ENCODE measurements at places on chromosomes 2 and 18. TPM values are rescaled to one million over a fixed set of nuclear protein-coding genes. Genes with fewer than 3 reads are reported as not detected.
A peak's percentile ranks its signal among the peaks of the same experiment; 100 is the strongest.

DNA sequence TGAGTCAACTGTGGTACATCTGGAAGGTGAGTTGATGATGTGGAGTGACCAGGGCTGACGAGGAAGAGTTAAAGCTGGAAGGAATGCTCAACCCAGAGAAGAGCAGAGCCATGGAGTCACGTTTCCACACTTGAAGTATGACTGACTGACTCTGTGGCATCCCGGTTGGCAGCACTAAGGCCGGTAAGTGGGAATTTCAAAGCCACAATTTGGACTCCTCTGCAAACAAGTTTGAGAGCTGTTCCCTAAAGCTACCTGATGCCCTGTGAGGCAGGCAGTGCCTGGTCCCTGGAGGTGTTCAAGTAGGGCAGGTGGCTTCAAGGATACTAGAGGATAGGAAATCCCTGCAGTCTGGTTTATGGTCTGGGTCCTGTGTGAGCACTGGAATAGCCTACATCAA, 69.3 kb upstream of the ITGB6 start:
- DNase-seq, result no peak

GRCh38 chr2:196131949-196132925, 39.1 kb downstream of the STK17B start:
- no peak for DNase-seq

CAPN14 gene
- polyA plus RNA-seq, result 0.20 TPM

DNA sequence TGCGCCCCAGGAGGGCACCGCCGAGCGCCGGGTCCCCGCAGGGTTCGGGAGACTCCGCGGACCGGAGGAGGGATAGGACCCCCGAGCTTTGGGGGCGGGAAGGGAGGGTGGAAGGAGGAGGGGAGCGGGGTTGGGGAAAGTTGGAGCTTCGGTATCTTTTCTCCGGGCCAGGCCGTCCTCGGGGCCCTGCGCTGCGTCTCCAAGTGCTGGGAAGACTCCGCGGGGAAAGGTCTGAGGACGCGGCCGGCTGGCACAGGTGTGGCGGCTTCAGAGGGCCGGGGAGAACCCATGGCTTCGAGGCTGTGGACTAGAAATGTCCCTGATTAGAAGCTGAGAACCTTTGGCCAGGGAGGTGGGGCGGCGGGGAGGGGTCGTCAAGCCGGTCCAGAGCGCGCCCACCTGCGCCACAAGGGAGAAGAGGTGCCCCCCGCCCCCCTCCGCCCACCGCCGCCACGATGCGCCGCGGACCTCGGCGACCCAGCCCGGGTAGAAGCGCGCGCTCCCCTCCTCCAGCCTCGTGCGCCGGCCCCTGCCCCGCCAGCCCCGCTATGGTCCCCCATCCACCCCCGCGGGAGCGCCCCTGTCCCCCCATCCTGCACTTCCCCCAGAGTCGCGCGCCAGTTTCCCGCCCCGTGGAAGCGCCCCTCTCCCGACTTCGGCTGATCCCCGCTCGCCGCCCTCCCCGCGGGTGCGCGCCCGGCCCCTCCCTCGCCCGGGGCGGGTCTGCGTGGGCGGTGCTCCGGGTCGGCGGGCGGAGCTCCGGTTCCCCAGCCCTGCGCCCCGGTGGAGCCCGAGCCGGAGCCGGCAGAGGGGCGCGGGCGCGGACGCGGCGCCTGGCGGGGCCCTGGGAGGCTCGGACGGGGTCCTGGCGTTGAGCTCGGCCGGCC, at the start of gene SNTG2:
Gene SNTG2 (plus strand): TSS at position 770 of the 887 bp plus-strand sequence. CDS start 148 bp downstream, outside the sequence.
- DNase-seq, result no peak

SLC9A4 gene
- polyA plus RNA-seq, result not detected

GRCh38 chr2:96139181-96139758, 968 bp upstream of the ASTL start:
- no peak for DNase-seq

- DNase-seq, result peak; percentile 60
Observed at GRCh38 chr18:22285361-22286140, 116.2 kb downstream of the GATA6 start.

DNA sequence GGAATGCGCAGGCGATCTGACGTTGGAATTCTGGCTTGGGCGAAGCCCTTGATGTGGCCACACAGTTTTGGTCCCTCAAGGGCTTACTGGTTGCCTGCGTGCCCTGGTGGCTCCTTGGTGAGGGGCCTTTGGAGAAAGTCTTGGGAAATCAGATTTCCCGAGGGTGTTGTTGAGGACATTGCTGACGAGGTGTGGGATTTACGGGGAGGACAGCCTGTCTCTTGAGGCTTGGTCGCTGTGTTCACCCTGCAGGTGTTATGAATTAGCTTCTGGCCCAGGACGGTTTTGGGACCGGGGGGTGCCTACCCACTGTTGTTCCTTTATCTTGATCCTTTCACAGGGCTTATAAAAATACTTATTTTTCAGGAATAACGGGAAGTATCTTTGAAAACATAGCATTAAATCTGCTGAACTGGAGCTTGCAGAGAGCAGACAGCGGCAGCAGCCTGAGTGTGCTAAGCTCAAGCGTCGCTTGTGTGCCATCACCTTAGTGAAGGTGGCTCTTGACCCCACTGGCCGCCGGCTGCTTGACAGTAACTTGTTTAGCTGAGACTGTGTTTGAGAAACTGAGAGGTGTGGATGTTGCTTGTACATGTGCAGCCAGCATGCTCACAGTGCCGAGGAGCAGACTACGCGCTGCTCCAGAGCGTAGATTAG, 4.2 kb downstream of the CTDP1 start:
- no peak for DNase-seq

GRCh38 chr2:58669998-58670397, 428.9 kb upstream of the FANCL start:
- no peak for DNase-seq

DNA sequence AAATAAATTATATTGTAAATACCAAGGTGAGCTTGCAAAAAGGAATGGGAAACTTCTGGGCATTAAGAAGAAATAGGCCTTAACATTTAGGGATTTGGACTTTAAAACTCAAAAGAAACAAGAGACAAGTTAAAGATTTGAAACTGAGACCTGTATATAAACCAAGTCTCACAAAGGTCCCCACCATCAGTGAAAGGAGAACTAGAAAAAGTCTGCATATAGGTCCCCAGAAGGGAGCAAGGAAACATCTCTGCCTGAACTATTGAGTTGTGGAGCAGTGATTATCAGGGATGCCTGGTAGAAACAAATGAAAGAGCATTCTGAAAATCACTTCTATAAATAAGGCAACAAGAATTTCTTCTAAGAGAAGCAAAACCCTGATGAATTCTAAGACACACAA, 30.5 kb upstream of the ITGAV start:
- DNase-seq, result no peak

ZNF236 gene
- 3.1 TPM for polyA plus RNA-seq

EVX2 gene
- not detected for polyA plus RNA-seq

CXCR4 gene
- polyA plus RNA-seq, result 0.03 TPM

UGT1A4 gene
- not detected for polyA plus RNA-seq

IL36A gene
- polyA plus RNA-seq, result not detected

DNA sequence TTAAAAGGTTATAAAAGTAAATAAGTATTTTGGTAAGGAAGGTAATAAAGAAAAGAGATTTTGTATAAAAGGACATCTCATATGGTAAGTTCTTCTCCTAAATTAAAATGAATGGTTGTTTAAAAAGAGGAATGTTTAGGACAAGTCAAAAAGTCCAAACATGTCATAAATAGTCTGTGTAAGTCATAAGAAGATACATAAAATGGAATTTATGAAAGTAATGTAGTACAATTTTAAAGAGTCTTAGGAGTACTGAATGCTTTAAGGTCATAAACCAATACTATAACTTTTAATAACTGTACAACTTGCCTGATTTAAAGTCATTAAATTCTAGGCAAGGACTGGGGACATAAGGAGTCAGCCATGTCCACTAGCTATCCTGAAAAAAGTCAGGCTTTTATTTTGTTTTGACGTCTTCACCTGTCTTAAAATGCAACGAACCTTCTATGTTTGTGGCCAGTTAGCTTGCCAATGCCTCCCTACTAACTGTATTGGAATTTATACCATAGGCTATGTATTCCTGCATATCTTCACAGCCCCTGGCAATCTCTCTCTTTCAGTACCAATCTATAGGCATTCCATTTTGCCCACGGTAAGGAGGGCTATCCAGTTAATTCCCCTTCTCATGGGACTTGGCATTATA, 312.3 kb upstream of the LRRTM4 start:
- DNase-seq, result no peak

GALR1 gene
- polyA plus RNA-seq, result not detected

PCGF1 gene
- polyA plus RNA-seq, result 32.8 TPM

TCF7L1 gene
- polyA plus RNA-seq, result 3.1 TPM

GRCh38 chr2:238441262-238442114, 14.8 kb downstream of the ASB1 start:
- no peak for DNase-seq

DTNA gene
- polyA plus RNA-seq, result 2.6 TPM

MOB4 gene
- polyA plus RNA-seq, result 25.8 TPM

- DNase-seq, result peak; percentile 33
Observed at GRCh38 chr2:189534854-189535832, 45.4 kb downstream of the SLC40A1 start.

DNA sequence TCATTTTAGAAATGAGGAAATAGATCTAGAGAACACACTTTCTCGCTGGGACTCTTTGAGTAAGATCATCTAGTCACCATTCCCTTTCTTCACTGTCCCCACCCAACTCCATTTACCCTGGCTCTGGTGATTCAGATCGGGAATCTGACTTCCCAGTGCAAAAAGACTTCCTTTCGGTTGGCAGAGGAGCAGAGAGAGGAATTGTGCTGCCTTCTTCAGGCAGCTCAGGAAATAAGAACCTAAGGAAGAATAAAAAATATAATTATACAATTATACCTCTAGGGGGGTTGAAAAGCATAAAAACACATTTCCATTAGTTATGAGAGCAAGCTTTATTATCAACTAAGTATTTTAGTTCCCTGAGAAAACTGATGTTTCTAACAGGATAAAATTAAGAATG, 9.3 kb upstream of the MPP4 start:
- no peak for DNase-seq

DNA sequence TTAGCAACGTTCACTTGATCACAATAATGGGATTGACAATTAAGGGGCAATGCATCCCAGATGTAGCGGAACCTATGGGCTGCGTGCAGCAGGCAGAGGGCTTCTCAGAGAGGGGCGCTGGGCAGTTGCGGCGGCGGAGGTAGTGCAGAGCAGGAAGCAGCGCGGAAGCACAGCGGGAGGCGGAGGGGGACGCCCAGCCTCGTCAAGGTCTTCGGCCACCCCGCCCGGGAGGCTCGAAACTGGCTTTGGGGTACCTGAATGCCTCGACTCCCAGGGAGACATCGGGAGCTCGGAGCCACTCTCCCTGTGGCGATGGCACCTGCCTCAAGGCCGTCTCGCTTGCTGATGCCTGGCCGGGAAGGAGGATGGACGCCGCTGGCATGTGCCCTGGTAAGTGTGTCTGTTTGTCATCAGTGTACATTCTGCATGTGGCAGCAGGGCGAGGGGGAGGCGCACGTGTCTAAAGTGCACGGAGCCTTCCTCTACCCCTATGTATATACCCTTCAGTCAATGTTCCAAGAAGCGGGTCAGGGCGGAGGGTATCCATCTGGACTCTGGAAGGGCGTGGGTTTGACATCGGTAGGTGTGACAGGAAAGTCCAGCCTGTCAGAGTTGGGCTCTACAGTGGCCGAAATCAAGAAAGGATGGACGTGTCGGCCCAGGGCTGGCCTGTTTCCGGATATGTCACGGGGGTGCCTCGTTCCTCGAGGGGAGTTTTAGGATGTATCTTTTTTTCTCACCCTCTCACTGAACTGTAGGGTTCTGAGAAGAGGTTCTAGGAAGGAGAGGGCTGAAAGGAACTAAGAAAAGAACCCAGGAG, 7.5 kb upstream of the SP9 start:
- DNase-seq, result no peak

DNA sequence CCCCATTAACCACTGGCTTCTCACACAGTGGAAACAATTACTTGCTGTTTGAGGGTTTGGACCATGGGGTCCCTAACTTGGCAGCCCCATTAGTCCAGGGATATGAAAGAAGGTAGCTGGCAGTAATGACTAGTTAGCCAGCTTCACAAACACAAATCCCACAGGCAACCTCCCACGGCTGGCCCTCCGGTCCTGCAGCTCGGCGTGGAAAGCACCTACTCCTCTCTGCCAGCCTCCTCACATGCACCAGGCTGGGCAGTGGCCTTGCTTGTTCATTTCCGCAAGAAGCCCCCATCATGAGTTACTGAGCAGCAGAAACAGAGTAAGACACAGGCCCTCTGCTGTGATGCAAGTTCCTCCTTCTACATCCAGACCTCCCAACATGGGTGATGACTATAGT, 13.7 kb downstream of the C1QL2 start:
- DNase-seq, result no peak

- DNase-seq, result peak; percentile 46
Observed at GRCh38 chr18:74142252-74142651, 5.4 kb downstream of the FBXO15 start.

- peak; percentile 93 for DNase-seq
Observed at GRCh38 chr2:180656455-180656847, 324.0 kb upstream of the UBE2E3 start.

KCNS3 gene
- polyA plus RNA-seq, result 3.8 TPM

GRCh38 chr2:37671009-37671815, at the start of gene CDC42EP3:
CDC42EP3 (minus strand) TSS chr2:37671642; CDS start chr2:37646587, 25,055 bp downstream.
- peak; percentile 74 for DNase-seq

DNA sequence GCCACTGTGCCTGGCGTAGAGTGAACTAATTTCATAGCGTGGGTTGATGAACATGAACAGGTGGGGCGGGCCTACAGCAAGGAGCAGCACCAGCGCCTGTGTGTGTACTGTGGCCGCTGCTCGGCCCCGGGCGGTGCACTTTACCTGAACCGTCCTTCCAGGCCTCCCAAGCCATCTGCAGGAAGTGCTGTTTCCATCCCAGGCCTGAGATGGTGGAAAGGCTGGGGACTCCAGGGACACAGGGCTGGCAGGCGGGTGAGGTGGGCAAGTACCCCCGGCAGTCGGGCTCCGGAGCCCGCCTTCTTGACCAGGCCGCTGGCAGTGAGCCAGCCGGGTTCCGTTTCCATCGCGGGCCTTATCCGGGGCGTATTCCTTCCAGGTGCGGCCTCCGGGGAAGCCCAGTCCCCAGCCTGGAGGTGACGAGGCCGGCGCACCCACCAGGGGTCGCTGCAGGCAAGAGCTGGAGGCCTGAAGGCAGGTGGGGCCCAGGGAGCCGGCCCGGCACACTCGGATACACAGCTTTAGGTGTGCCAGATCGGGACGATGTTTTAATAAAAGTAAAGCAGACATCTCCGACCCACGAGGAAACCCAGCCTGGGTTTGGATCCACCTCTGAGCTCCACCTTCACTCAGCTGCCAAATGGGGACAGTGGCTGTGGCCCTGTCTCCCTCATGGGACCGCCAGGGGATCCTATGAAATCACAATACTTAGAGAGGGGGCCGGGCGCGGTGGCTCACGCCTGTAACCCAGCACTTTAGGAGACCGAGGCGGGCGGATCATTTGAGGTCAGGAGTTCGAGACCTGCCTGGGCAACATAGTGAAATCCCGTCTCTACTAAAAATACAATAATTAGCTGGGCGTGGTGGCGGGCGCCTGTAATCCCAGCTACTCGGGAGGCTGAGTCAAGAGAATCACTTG, 22.7 kb upstream of the PDIA6 start:
- peak; percentile 46 for DNase-seq

DNA sequence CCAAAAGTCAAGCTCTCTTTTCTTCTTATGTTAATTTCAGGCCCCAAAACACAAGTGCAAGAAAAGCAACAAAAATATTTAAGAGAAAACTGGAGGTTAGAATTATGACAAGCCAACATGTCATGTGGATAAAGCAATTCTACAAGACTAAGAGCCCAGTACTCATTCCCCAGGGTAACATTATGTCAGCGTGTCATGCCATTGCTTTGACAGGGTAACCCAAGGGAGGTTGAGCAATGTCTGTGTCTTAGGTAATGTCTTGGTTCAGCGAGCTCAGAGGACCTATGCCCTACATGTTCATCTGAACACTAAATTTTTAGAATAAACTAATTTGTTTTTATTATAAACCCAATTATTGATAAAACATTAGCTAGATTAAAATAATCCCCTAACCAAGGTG, 173.2 kb upstream of the ZNF804A start:
- DNase-seq, result no peak

All from mammary epithelial cell (primary cell).